Chondrocyte (in vitro differentiated cells): ENCODE measurements at places on chromosomes 6 and 20.

GRCh38 chr20:20946122-20946759 is 159.9 kb downstream of the LINC00237 start:
- DNase-seq: no peak

GRCh38 chr6:162289972-162290371 is 437.6 kb downstream of the PRKN start:
- DNase-seq: no peak

GRCh38 chr20:61614706-61615100 is 362.6 kb downstream of the CDH4 start:
- no peak for DNase-seq

- no peak for DNase-seq
These were observed 32.8 kb upstream of the CEP162 start for GRCh38 chr6:84260196-84260595.

DNA sequence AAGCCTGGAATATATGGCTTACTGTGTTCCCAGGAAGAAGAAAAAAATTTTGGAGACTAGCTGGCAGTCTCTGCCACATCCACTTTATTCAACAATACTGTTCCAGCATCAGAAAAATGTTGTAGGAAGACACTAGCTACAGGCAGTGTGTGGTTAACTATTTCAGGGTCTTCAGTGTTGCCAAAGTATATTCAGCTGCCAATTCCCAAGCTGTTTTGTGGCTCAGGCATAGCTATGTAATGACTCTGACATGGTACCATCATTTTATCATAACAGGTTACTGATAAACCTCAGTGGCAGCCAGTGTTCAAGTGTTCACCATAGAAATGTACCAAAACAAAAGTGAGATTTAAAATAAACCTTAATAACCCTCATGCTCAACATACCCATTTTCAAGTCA is 503.1 kb downstream of the ADGRB3 start:
- DNase-seq: no peak

DNA sequence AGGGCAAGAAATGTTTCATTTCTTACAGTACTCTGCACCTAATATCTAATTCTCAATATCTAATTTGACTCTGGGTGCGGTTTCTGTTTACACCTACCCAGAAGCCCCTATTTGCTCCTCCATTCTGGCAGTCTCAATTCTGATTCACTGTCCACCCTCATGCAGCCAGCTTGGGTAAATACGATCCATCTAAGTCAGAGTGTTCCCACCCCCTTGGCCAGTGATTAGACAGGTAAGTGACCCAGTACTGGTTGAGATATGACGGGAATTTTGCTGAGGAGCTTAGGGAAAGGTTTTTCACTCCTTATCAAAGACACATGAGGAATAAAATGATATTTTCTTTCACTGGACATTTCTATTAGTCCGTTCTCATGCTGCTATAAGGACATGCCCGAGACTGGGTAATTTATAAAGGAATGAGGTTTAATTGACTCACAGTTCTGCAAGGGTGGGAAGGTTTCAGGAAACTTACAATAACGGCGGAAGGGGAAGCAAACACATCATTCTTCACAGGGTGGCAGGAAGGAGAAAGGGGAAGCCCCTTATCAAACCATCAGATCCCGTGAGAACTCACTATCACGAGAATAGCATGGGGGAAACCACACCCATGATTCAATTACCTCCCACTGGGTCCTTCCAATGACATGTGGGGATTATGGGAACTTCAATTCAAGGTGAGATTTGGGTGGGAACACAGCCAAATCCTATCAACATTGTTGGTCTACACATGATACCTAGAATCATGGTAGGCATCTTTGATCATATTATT is 29.4 kb downstream of the GLO1 start:
- DNase-seq: no peak
